ENCODE measurements at places on chromosomes 12 and 14. TPM values are rescaled to one million over a fixed set of nuclear protein-coding genes. Genes with fewer than 3 reads are reported as not detected.

- DNase-seq, result peak; percentile 77
Measured at GRCh38 chr12:54016478-54016964, 7.7 kb downstream of the HOXC8 start.

DNA sequence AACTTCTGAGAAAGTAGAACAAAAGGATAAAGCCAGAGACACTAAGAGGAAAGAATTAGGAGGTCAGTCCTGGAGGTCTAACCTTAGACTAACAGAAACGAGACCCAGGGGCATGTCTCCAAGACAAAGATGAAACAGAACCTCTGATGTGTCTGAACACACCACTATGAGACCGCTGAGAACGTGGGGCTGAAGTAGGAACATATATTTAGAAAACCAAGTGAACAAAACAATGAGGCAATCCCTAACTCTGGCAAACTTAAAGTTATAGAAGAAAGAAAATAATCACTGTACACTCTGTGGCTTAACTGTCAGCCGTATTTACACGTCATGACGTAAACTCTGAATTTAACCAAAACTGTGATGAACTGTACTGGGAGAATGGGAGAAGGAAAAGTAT, 17.9 kb downstream of the KCTD10 start:
- no peak for DNase-seq

- no peak for DNase-seq
Measured at GRCh38 chr12:68532204-68532886, 78.4 kb upstream of the RAP1B start.

MORN3 gene
- total RNA-seq, result 0.79 TPM

DNA sequence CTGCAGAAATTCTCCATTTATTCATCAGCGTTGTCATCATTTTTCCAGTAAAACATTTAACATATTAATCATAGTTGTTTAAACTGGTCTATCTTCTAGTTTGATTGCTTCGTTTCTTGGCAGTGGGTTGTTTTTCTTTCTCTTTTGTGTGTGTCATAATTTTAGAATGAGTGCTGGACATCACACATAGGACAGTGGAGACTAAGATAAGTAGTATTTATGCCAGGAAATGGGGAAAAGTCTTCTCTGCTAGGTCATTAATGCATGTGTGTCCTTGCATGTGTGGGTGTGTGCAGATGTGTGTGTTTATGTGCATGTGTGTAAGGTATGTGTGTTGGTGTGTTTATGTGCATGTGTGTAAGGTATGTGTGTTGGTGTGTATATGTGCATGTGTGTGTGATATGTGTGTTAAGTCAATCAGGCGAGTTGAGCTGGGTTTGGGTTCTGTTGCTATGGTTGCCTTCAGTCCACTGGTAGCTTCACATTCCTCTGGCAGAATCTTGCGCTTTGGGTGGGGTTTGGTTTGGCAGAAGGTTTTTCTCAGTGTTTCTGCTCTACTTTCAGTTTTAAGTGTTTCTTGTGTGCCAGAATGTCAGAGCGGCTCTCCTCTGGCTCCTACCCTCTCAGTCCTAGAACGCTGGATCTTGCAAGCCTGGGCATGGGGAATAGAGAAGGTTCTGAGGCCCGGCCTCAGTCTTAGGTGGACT, 7.8 kb upstream of the ADGRD1 start:
- DNase-seq, result no peak

DNA sequence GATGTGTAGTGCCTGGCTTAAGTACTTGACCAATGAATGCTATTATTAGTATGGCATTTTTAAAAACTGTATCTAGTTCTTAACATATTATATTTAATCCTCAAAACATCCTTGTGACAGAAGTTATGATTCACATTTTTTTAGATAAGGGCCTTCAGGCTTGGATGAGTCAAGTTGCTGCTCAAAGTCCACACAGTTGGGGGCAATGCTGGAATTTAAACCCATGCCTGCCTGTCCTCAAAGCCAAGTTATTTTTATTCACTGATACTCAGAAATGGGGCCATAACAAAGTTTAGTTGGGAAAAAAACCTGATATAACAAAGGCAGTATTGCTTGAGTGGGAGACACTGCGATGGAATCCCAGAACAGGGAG, 50.6 kb downstream of the RFX4 start:
- no peak for DNase-seq

GRCh38 chr14:54647378-54647777, 80.5 kb downstream of the SAMD4A start:
- no peak for DNase-seq

DNA sequence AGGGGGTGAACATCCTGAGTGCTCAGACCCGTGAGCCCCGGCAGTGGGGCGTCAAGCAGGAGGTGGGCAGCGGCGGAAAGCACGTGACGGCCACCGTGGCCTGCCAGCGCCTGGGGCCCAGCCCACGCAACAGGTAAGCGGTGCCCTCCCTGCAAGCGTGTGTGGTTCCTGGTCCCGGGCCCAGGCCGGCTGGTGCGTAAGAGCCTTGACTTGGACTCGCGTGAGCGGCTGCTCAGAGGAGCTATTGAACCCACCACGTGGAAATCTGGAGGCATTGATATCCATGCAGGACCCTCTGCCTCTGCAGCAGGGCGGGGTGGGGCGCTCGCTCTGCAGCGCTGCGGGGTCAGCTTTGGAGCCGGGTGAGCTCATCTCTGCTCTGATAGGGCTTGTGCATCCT, 277.0 kb downstream of the TMEM132C start:
- DNase-seq, result no peak

SLC8B1 gene
- 9.3 TPM for total RNA-seq

DNA sequence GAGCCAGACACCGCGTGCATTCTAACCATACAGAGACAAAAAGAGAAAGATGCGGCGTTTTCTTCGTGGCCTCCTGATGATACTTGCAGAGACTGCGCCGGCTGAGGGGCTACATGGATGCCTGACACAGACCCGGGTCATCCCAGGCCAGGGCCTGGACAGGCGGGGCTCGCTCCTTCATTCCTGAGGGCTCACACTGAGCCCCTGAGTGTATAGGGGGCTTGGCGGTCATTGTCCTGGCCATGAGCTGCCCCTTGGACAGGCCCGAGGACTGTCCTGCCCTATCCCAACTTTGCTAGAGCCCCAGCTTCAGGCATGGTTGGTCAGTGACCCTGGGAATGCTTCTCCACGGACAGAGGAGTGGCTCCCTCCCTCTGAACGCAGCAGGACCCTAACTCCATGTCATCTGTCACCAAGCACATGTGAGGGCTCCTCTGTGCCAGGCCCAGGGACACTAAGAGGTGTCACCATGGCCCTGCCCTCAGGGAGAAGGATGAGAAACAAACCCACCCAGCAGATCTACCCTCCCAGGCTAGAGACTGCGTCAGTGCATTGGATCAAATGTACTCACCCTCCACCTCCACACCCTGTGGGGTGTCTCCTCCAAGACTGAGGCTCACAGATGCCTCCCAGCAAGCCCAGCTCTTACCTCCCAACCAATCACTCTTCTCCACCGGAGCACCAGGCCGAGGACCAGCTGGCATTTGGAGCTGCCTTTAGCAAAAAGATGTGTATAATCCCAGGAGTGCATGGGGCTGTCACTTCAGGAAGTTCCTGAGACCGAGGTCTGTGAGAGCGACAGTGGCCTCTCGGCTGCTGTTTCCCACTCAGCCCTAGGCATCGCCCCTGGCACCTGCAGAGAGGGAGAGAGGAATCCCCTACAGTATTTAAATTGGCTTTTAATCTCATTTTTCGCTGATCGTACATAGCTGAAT, 102.7 kb downstream of the DICER1 start:
- no peak for DNase-seq

DNAJC22 gene
- total RNA-seq, result 2.3 TPM

GRCh38 chr12:56670836-56671235, 17.2 kb downstream of the PTGES3 start:
- DNase-seq, result no peak

DHRS4L2 gene
- total RNA-seq, result 5.6 TPM

DNA sequence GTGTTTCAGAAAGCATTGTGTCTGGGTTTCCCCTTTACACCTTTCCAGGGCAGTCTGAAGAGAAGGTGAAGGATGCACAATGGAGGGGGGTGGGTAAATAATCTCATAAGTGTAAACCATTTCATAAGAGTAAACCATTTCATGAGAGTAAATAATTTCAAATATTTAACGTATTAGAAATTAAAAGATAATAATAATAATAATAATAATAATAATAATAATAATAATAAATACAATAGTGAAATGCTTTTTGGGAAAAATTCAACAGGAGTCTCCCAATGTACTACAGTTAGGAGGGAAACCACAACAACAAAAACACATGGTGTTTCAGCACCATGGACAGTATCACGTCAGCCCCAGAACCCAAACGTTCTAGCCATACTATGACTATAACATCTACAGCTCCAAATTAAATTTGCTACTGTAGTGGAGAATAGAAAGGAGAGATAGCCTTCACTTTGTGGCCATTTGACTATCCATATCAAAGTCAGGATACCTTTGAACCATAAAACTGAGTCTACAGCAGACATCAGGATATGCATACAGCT, 691.8 kb downstream of the BCL11B start:
- peak; percentile 21 for DNase-seq

GRCh38 chr12:72464471-72464870, 192.3 kb downstream of the TRHDE start:
- DNase-seq, result peak; percentile 66

- no peak for DNase-seq
Measured at GRCh38 chr14:100088226-100088625, 23.0 kb downstream of the EVL start.

- DNase-seq, result no peak
Measured at GRCh38 chr12:93550748-93551611, 21.5 kb upstream of the SOCS2 start.

CRIP2 gene
- 117 TPM for total RNA-seq

DNA sequence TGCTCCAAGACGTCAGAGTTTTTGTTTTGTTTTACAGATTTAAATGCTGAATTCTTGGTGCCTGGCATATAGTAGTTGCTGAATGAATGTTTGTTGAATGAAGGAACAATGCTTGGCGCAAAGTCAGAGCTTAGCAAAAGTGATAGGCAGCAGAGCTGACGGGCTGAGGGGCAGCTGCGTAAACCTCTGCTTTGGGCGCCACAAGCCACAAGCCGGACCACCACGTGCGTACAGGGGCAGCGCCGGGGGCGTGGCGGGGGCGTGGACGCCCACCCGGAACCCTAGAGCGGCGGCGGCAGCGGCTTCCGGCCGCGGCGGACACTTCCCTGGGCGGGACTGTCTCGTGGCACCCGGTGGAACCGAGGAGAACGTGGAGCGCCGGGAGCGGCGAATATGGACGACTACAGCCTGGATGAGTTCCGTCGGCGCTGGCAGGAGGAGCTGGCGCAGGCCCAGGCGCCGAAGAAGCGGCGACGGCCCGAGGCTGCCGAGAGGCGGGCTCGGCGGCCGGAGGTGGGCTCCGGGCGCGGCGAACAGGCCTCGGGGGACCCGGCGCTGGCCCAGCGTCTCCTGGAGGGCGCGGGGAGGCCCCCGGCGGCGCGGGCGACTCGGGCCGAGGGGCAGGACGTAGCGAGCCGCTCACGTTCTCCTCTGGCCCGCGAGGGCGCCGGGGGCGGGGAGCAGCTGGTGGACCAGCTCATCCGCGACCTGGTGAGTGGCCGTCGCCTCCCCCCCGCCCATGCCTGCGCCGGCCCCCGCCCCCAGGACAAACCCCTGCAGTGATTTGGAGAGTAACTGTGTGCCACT, at the start of gene FBXW8:
FBXW8 (plus strand) TSS at position 306 of the 807 bp plus-strand sequence; CDS start at position 394, 88 bp downstream.
- DNase-seq, result peak; percentile 61

GRCh38 chr12:77514511-77514910, 316.2 kb upstream of the NAV3 start:
- DNase-seq, result no peak

GRCh38 chr12:92233346-92234015, 87.8 kb upstream of the BTG1 start:
- DNase-seq, result no peak

Measured in spinal cord (tissue), 10 donors.